ENCODE measurements at places on chromosomes 2 and 18.

- DNase-seq = no peak
Measured at GRCh38 chr2:192051533-192051932, 143.2 kb downstream of the TMEFF2 start.

- DNase-seq = no peak
Measured at GRCh38 chr2:231373184-231373583, 22.3 kb upstream of the B3GNT7 start.

- no peak for DNase-seq
Measured at GRCh38 chr2:177772529-177772928, 300.0 kb downstream of the PDE11A start.

- no peak for DNase-seq
Measured at GRCh38 chr2:62663411-62663810, 42.1 kb upstream of the EHBP1 start.

- DNase-seq = no peak
Measured at GRCh38 chr2:63346411-63346810, 241.9 kb downstream of the WDPCP start.

- no peak for DNase-seq
Measured at GRCh38 chr2:10331702-10332401, 29.1 kb downstream of the HPCAL1 start.

- DNase-seq = no peak
Measured at GRCh38 chr2:8671802-8672201, 10.1 kb upstream of the ID2 start.

GRCh38 chr18:21242780-21243401 lies 859 bp downstream of the GREB1L start:
- DNase-seq = no peak

DNA sequence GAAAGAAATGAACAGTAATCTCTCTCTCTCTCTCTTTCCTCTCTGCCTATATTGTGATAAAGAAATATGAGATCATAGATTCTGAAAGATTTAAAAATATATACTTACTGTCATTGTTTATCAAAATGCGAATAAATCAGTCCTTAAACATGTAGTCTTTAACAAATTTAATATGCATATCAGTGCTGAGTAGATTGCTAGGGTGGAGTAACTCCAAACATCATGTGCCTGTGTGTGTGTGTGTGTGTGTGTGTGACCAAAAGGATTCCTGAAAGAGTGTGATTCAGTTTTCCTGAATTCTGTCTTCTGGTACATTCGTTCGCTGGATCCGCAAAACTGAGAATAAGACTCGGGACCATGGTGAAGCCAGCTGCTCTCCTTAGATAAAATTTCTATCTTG lies 24.0 kb upstream of the DSEL start:
- no peak for DNase-seq

DNA sequence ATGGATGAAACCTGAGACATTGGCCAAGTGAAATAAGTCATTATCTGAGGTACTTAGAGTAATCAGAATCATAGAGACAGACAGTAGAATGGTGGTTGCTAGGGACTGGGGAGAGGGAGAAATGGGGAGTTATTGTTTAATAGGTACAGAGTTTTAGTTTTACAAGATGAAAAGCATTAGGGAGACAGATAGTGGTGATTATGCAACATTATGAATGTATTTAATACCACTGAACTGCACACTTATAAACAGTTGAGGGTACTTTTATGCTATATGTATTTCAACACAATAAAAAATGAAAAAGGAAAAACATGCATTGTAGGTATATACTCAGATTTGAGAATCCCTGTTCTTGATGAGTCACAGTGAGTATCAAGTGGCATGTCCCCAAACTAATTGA lies 59.7 kb downstream of the EPC2 start:
- DNase-seq = no peak

DNA sequence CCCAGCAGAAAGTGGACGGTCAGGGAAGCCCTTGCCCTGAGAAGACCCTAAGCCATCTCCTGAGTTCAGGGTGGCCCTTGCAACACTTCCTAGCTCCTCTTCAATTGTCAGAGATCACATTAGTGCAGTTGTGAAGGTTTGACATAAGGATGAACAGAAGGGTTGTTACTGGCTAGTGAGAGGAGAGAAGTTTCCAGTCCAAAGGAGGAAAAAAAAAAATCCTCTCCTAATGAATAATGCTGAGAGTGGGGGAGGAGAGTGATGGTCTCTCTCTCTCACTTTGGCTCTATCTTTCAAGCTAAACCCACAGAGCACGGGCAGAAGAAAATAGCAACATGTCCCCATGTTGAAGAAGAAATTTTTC lies 819.9 kb downstream of the BCL11A start:
- DNase-seq = no peak

- DNase-seq = peak; percentile 33
Measured at GRCh38 chr2:18077704-18078103, 199.2 kb downstream of the KCNS3 start.

DNA sequence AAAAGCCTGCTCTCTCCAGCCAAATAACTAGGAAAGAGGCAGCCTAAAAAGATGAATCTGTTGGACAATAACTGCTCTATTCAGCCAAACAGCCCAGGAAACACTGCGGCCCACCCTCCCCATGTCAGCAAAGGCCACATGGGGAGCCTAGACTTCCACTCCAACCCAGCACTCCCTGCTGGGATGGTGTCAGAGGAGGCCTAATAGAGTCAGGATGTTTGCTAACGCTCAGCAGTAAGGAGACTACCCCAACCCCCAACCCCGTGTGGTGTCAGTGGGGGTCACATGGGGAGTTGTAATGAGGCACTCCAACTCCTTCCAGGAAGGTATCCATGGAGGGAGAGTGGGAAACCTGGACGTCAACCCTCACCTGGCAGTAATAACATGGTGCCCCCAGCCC lies 41.6 kb downstream of the ZBTB7C start:
- DNase-seq = no peak

- no peak for DNase-seq
Measured at GRCh38 chr2:223092667-223093066, 40.7 kb downstream of the KCNE4 start.

- no peak for DNase-seq
Measured at GRCh38 chr2:120239488-120240287, 13.0 kb upstream of the RALB start.

DNA sequence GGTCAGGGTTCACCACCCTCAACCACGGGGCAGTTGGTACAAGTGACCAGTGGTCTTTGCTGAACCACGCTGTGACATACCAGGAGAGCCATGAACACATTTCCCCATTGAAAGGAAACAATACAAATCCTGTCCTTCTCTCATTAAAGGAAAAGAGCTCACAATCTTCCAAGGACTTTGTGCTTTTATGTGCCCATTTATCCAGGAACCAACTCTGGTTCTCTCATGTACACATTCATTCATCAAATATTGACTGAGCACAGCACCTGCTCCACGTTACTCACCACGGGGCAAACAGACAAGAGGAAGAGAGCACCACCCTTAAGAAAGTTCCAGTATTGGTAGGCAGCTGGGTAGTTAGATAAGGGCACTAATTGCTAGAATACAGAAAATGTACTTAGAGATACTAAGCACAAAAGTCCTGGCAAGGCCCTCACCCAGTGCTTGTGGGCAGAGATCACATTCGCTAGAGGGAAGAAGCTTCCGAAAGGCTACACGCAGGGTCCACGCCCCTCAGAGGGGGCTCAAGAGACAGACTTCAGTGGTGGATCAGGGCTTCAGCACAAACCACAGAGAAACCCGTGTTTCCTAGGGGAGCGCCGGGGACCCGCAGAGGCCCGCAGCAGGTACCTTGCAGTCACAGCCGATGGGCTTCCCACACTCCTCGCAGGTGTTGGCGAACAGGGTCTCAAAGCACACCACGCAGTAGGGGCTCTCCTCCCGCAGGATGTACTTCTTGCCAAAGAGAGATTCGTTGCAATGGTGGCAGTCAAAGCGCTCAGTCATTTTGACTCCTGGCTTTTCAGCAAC lies 12.9 kb downstream of the FHL2 start:
- DNase-seq = no peak

- DNase-seq = no peak
Measured at GRCh38 chr2:29114586-29114945, 649 bp upstream of the CLIP4 start.

All from epithelial cell of prostate (primary cell).